ENCODE measurements at places on chromosomes 2 and 18. TPM values are rescaled to one million over a fixed set of nuclear protein-coding genes. Genes with fewer than 3 reads are reported as not detected.

- DNase-seq: no peak
These were observed 1.4 kb downstream of the REEP1 start for GRCh38 chr2:86335865-86336674.

DNA sequence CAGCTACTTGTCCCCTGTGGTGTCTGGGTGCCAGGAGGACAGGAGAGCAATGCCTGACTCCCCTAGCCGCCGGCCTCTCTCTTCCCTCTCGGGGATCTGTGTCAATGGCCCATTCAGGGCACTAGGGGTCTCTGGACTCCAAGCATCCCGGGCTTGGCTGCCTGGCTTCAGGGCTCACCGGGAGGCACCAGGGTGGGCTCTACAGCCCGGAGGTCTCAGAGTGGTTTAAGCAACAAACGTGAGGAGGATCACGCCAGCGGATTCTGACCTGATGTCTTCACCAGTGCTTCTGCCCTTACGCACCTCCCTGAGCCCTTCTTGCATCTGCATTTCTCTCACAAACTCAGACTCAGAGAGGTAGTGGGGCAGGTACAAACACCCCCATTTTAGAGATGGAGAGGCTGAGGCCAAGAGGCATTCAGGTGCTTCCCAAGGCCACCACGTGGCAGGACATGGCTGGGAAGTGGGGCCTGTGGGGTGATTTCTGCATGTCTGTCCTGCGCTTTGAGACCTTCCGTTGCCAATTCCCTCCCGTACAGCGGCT lies 243.0 kb downstream of the CELF4 start:
- no peak for DNase-seq

Gene ACVR1
- total RNA-seq: 21.1 TPM

- DNase-seq: no peak
These were observed 39.2 kb downstream of the MREG start for GRCh38 chr2:215973954-215974699.

DNA sequence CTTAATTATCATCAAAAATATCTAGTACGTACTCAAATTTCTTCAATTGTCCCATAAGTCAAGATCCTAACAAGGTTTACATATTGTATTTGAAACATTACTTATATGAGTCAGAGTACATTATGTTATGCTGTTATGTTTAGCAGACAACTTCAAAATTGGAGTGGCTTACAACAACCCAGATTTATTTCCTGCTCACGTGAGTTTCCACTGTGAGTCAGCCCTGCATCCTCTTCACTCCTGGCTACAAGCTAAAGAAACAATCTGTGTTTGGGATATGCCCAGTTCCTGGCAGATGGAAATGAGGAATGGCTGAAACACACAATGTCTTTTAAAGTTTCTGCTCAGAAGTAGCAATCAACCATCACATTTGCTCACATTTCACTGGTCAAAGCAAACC lies 31.5 kb upstream of the TANC1 start:
- peak; percentile 76 for DNase-seq

Gene KLF11
- total RNA-seq: 18.5 TPM

DNA sequence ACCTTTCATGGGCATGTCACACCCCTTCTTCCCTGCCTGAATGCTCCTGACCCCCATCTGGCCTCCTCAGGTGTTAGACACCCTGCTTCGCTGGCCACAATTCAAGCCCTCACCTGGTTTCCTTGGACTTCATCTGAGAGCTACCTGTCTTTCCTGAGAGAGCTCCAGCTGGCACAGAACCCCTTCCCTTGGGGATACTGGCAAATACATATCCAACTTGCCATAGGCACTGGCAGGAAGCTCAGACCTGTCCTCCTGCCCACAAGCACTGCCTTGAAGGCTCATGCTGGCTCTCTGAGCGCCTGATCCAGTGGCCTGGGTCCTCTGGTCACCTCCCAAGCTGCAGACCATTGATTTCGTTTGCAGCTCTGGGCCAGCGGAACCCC lies 74.1 kb upstream of the MAP4K3 start:
- no peak for DNase-seq

GRCh38 chr2:40034801-40035200 lies 255.7 kb upstream of the THUMPD2 start:
- DNase-seq: no peak

DNA sequence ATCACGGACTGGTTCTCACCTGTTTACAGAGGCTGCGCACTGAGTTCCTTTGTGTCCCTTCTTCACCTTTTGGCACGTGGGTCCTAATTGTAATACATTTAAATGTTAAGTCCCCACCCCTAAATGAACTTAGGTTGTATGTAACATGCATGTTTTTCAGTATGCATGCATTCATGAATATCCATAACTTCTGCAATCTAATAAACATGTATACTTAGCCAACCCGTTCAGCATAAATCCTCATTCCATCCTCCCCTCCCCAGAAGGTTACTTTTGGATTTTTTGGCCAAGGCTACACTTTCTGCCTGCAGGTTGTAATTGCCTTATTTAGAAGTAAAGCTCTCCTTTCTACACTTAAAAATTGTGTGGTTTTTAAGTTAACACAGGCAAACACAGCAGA lies 314.7 kb downstream of the SUCLG1 start:
- no peak for DNase-seq

DNA sequence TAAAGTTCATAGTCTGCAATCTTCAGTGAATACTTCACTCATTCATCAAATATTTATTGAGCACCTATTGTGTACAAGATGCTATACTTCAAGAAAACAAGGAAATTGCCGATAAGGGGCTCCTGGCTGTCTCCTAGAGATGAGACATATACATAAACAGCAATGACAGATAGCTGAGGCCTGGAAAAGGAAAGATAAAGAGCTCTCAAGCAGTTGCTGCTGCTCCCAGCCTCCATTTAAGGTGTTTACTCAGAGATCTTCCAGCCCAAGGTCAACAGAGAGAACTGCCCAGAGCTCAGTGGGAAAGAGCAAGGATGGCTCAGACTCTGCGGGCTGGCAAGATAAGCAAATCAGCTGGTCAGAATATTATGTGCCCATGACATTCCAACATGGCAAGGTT lies 3.3 kb upstream of the SLC14A2 start:
- DNase-seq: no peak

Gene RAX
- not detected for total RNA-seq

GRCh38 chr2:187446711-187447110 lies 1.3 kb downstream of the CALCRL start:
- no peak for DNase-seq

DNA sequence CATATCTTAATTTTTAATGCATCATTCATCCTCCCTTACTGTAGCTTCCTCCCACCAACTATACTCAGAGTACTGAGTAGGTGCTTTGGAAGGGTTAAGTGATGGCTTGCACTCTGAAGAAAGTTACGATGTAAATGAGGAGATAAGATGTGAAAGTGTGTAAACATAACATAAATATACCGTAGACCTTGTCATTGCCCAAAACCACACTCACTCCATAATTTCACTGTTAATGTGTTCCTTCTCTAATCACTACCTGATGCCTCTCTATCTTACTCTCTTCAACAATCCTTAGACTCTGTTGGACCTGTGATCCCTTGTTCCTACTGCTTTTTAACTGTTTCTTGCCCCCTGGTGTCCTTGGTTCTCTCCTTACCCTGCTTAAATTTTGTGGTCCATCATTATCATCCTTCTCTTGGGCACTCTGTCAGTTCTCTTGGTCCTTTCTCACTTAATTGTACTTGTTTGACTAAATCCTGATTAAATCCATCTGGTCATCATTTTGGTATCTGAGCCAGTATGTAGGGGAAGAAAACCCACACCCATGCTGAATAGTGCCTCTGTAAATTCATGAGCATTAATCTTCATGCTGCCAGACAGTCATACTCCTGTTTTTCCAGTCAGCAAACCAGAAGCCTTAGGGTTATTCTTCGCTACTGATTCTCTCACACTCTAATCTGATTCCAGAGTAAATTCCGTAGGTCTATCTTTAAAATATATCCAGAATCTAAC lies 45.0 kb downstream of the PMS1 start:
- no peak for DNase-seq

- peak; percentile 69 for DNase-seq
These were observed 9.1 kb upstream of the ARID5A start for GRCh38 chr2:96527286-96528005.

GRCh38 chr18:3493501-3494244 lies 43.7 kb downstream of the TGIF1 start:
- no peak for DNase-seq

DNA sequence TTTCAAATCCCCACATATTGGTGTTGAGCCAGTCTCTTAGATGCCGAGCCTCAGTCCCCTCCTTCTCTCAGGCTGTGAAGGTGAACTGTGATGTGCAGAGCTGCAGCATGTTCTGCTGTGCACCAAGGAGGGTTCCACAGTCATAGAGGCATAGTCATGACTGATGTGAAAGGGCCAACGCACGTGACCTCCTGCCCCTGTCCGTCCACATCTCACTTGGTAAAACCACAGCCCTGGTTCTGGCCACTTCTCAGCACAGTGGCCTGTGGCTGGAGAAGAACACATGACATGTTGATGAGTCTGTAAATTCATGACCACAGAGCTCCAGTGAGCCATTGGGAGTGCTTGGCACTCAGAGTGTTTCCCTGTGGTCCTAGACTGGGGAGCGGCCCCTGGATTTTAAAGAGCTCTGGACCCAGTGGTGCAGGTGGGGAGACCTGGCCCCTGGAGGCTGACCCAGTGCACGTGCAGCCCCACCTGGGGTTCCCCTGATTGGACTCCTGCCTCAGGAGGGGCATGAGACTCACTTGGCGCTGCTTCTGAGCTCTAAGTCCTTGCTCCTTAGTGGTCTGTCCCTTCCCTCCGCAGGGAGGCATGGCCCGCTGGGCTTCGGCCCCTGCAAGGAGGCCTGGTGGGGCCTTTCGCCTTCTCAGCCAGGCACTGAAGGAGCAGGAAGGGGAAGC lies 25.3 kb downstream of the INPP4A start:
- DNase-seq: peak; percentile 57

Gene ERICH2
- total RNA-seq: not detected

DNA sequence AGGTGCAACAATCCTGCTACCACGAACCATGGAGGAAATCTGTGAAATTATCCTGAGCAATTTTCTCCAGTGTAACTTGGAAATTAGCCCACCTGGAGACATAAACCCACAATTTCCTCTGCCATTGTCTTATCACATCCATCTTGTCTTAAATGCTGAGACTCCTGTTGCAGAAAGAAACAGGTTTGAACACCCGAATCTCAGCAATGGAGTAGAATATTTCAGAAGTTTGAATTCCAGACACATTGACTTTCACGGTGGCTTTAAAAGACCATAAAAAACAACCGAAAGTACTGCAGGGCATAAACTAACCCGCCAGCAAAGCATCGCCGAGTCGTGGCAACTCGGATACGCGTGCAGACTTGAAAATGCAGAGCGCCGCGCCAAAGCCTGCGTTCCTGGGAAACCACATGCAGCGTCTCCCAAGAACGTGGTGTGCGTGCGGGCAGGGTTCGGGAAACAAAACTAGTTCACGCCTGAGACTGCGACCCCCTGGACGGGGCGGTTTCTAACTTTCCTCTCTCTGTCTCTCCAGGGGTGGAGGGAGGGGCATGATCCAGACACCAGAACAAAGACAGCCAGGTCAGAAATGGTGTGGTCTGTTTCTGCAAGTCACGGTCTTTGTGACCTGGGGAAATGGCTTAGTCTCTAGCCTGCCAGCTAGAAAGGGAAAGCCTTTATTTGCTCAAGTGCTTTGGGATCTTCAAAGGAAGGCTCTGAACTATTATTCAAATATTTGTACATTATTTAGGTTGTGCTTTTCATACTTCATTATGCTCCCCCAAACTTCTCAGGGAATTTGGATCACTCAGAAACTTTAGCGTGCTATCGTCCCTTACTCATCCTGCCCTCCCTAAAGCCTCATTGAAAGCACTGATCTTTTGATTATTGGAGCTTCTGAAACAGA lies 26.9 kb upstream of the KCTD1 start:
- peak; percentile 68 for DNase-seq

- peak; percentile 88 for DNase-seq
These were observed at the start of gene UBE2E3 for GRCh38 chr2:180980106-180980942. Gene UBE2E3, plus strand, starts transcription at chr2:180980605. Its CDS starts 1,438 bp downstream, at chr2:180982043.

Gene MC2R
- not detected for total RNA-seq

GRCh38 chr2:136206613-136207012 lies 88.7 kb upstream of the CXCR4 start:
- no peak for DNase-seq

DNA sequence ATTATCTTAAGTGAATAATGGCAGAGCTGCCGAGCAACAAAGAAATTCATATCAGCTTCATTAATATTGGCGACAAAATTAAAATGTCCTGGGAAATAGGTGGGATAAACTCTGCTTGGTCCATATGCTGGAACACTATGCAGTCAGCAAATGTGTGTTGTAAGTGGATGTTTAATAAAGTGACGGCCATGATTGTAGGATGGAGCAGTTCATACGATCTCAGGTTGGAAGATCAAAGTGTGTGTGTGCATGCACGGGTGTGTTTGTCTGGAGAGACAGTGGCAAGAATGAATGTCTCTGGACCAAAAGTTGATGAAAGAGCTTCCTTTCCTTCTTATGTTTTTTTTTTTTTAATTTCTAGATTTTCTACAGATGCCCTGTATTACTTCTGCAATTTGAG lies 14.8 kb downstream of the TWIST2 start:
- DNase-seq: no peak

GRCh38 chr18:76875390-76876325 lies 53.3 kb downstream of the ZNF236 start:
- no peak for DNase-seq

Gene GIGYF2
- total RNA-seq: 62.9 TPM

GRCh38 chr2:240431661-240432424 lies 3.6 kb upstream of the GPC1 start:
- peak; percentile 56 for DNase-seq

- DNase-seq: no peak
These were observed 19.1 kb downstream of the LRP2 start for GRCh38 chr2:169343202-169343601.

DNA sequence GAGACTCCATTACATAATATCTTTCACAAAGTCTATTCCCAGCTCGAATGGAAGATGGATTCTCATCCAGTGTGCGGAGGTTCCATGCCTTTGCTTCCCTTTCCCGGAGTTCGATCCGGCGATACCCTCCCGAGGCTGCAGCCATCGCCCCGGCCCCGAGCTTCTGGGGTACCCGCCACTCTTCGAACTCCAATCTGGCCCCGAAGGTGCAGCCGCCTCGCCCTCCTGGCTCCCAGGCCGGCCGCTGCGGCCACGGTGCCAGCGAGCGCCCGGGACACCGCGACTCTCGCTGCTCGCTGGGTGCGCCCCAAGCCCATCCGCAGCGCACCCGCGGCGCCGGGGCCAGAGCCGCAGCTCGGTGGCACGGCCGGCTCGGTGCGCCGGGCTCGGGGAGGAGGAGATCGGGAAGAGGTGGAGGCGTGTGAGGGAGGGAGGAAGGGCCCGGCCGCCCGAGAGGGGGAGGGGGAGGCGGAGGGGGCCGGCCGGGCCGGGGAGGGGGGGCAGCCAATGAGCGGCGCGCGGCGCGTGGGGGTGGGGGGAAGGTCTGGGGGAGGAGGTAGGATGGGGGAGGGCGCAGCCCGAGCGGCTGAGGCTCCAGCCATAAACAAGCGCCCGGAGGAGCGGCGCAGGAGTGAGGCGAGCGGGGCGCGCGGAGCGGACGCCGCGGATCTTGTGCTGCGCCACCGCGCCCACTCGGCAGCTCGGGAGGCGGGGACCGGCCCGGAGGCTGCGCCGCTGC lies at the start of gene CRIM1:
CRIM1 (plus strand) TSS at position 628 of the 739 bp plus-strand sequence. CDS start 515 bp downstream, outside the sequence.
- DNase-seq: peak; percentile 96
